ENCODE measurements at places on chromosomes 1 and 21. TPM values are rescaled to one million over a fixed set of nuclear protein-coding genes. Genes with fewer than 3 reads are reported as not detected.

- peaks cover 2% of the 10 kb centered on the region for H3K36me3 ChIP-seq
- no peak overlapping the region for H3K4me3 ChIP-seq
- DNase-seq = no peak
- H3K4me1 ChIP-seq = peaks cover 2% of the 10 kb centered on the region
- no peak overlapping the region for H3K27ac ChIP-seq
- peaks cover 40% of the 10 kb centered on the region for H3K27me3 ChIP-seq
Measured at GRCh38 chr1:5632224-5632623, 360.0 kb downstream of the NPHP4 start.

GRCh38 chr1:2493691-2494322 is 17.7 kb downstream of the PLCH2 start:
- no peaks in the 10 kb centered on the region for H3K27me3 ChIP-seq
- H3K4me3 ChIP-seq = peak overlapping the region; percentile 67
- H3K36me3 ChIP-seq = peaks cover 2% of the 10 kb centered on the region
- peaks cover 21% of the 10 kb centered on the region for H3K4me1 ChIP-seq
- H3K27ac ChIP-seq = no peak overlapping the region
- no peak for DNase-seq

CD52 gene
- 1,411 TPM for total RNA-seq

DNA sequence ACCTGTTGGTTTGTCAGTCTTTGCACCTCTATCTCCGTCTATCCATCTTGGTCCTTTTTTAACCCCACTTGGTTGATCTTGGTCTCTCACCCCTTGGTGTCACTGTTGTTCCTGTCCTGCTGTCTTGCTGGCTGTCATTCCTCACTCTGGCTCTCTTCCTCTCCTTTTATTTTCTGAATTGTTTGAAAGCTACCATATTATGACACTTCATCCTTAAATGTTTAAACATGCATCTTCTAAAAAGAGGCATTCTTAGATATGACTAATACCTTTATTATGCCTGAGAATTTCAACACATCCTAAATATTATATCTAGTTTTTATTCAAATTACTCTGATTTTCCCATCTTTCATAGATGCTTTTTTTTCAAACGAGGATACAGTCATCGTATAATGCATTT is 37.0 kb downstream of the BACH1 start:
- no peak overlapping the region for H3K4me3 ChIP-seq
- no peaks in the 10 kb centered on the region for H3K27me3 ChIP-seq
- H3K27ac ChIP-seq = no peak overlapping the region
- no peak for DNase-seq

DNA sequence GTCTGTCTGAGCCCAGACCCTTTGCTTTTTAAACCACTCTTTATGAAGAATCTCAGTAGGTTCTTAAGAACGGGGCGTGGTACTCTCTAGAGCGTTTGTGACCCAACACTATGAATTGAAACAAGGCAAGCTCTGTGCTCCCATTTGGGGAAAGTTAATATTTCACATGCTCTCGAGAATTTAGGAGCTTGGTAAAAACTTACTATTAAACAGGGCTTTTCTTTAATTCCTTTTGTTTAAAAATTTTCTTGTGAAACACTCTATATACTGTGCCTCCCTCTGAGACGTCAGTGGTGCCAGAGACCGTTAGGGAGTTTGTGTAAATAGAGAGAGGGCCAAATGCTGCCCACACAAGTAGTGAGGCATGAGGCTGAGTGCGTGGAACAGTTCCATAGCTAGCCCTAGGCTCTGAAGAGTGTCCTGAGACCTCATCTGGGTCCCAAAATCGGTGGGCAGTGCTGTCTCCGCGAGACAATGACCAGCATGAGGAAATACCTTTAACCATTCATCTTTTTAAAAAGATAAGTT is 144.7 kb downstream of the ROR1 start:
- no peaks in the 10 kb centered on the region for H3K4me1 ChIP-seq
- DNase-seq = no peak
- no peaks in the 10 kb centered on the region for H3K36me3 ChIP-seq
- H3K27ac ChIP-seq = no peak overlapping the region
- no peak overlapping the region for H3K4me3 ChIP-seq

DNA sequence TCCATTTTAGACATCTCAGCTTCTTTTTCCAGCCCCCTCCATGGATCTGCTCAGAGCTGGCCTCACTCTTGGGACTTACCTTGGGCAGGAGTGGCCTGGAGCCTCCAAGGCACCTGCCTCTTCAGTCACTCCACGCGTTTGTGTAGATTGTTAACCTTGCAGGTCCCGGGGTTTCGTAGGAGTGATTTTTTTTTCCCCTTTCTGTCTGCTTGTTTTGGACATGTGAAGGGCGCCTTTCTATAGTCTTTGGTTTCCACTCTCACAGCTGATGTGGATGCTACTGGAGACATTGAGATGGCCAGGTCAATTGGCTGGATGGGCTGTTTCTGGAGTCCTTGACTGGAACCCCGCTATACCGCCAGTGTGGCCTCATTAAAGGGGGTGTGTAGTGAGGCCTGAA is 2.0 kb upstream of the SDHB start:
- no peak for DNase-seq
- H3K27ac ChIP-seq = peak overlapping the region; percentile 37
- H3K27me3 ChIP-seq = peaks cover 9% of the 10 kb centered on the region

DNA sequence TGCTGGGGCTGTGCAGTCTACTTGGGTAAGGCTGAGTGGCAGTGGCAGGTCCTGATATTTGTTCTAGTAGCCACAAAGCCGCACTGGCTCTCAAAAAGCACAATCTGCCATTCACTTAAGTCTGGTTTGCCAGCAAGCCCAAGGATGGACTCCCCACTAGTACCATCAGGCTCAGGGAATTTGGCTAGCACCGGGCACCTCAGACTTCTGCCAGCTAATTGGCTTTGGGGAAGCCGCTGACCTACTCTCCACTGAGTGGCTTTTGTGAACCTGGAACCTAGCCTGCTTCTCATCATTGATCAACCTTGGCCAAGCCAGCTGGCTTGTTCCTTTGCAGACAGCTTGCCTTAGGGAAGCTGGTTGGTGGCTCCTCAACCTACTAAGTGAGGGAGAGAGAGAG is 83.1 kb downstream of the ESRRG start:
- no peak overlapping the region for H3K27ac ChIP-seq
- H3K27me3 ChIP-seq = no peaks in the 10 kb centered on the region
- no peak overlapping the region for H3K4me3 ChIP-seq
- H3K36me3 ChIP-seq = no peaks in the 10 kb centered on the region
- DNase-seq = no peak

GRCh38 chr1:201404722-201405483 is 5.8 kb upstream of the LAD1 start:
- peaks cover 6% of the 10 kb centered on the region for H3K4me1 ChIP-seq
- H3K27me3 ChIP-seq = peaks cover 12% of the 10 kb centered on the region
- H3K4me3 ChIP-seq = no peak overlapping the region

REN gene
- total RNA-seq = not detected

ZNF593OS gene
- total RNA-seq = not detected

AMY2B gene
- total RNA-seq = 39.4 TPM

FCER1G gene
- 12.3 TPM for total RNA-seq

ANGPTL3 gene
- total RNA-seq = not detected

- DNase-seq = peak; percentile 55
- no peaks in the 10 kb centered on the region for H3K27me3 ChIP-seq
- H3K27ac ChIP-seq = peak within 1 kb of the TSS; percentile 65
- peaks cover 3% of the 10 kb centered on the region for H3K36me3 ChIP-seq
Measured at GRCh38 chr1:212699625-212700222, at the start of gene BATF3. Gene BATF3, minus strand, starts transcription at chr1:212699840. Its CDS starts 78 bp downstream, at chr1:212699762.

DNA sequence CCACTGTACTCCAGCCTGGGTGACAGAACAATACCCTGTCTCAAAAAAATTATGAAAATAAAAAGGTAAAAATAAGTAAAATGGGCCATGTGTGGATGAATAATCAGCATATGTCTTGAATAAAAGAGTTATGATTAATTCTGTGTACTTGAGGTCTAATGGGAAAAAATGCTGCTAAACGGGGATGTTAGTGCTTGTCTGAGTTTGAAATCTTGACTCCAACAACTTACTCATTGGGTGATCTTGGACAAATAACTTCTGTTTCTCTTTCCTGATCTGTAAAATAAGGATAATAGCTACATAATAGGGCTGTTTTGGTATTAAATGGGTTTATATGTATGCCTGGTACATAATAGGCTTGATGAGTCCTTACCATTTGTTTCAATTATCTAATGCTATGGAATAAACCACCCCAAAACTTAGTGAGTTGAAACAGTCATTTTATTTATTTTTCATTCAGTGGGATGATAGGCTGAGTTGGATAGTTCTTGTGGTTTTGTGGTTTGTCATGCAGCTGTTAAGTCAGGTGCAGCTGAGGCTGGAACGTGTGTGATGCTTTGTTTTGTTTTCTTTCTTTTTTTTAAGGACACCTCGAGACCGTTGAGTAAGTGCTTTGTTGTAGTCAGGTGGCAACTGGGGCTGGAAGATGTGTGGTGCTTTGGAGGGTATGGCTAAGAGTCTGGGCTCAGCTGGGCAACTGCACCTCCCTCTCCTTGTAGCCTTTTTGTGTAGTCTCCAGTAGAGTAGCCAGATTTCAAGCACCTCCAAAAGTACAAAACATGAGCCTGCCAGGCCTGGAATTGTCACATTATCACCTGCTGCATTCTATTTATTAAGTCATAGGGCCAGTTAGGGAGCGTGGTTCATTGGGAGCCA is 4.9 kb downstream of the MDM4 start:
- DNase-seq = peak; percentile 62
- no peaks in the 10 kb centered on the region for H3K27me3 ChIP-seq
- peak overlapping the region; percentile 82 for H3K4me3 ChIP-seq

DNA sequence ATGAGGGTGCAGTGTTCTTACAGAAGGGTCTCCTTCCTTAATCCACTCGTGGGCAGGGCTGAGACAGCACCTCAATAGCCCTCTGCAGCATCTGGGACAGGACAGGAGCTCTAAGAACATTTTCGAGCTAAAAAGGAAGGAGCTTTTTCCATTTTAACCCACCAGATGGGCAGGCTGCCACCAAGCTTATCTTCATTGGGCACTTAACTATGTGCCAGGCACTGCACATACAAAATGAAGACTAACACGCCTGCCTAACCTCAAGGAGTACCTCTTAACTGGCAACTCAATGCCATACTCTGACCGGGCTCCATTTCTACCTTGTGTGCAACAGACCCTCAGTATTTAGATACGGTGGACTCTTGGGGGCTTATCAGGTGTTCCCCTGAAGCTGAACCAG is 48.2 kb downstream of the SSBP3 start:
- no peak for DNase-seq
- H3K36me3 ChIP-seq = no peaks in the 10 kb centered on the region
- H3K27me3 ChIP-seq = no peaks in the 10 kb centered on the region

PTGFR gene
- total RNA-seq = not detected

CHIA gene
- total RNA-seq = not detected
